Urinary bladder (tissue), 4 donors: ENCODE measurements at places on chromosomes 3 and 15. TPM values are rescaled to one million over a fixed set of nuclear protein-coding genes. Genes with fewer than 3 reads are reported as not detected.

WDR93 gene
- total RNA-seq, result not detected

TEX55 gene
- not detected for total RNA-seq

SNURF gene
- total RNA-seq, result 51.9 TPM

ASB14 gene
- total RNA-seq, result 0.21 TPM

GABRG3 gene
- total RNA-seq, result 1.5 TPM

TGM5 gene
- total RNA-seq, result 0.26 TPM

SPINK8 gene
- total RNA-seq, result not detected

TF gene
- 1.2 TPM for total RNA-seq

TEX9 gene
- 17.3 TPM for total RNA-seq

NME9 gene
- 0.16 TPM for total RNA-seq

RBP2 gene
- total RNA-seq, result not detected

SLC22A14 gene
- total RNA-seq, result 0.16 TPM
